ENCODE measurements at places on chromosomes 5 and 9. TPM values are rescaled to one million over a fixed set of nuclear protein-coding genes. Genes with fewer than 3 reads are reported as not detected.

GRCh38 chr5:82849885-82850284 lies 227.3 kb downstream of the TMEM167A start:
- DNase-seq, result no peak

- DNase-seq, result peak; percentile 65
Observed at GRCh38 chr9:133103183-133103986, 17.7 kb downstream of the RALGDS start.

DNA sequence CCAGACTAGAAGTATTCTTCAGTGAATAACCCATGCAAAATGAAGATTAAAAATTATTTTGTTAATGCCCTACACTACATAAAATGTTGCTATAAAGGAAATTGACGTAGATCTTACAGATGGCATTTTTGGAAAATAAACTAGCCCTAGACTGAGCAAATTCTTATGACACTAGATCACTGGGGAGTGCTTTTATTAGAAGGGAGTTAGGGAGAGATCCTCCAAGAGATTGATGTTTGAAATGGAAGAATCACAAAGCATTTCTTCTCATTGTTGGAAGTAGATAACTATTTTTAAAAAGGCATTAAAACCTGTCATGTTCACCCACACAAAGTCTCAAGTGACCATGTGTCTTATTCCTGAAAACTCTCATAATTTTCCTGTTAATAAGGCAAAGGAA lies 351.1 kb upstream of the TLE4 start:
- DNase-seq, result no peak

Gene TYRP1
- not detected for total RNA-seq

GRCh38 chr9:7907551-7908337 lies 108.2 kb upstream of the DMAC1 start:
- no peak for DNase-seq

- peak; percentile 37 for DNase-seq
Observed at GRCh38 chr9:127966416-127967150, 14.2 kb downstream of the EEIG1 start.

Gene TOMM5
- total RNA-seq, result 111 TPM

Gene PRKACG
- not detected for total RNA-seq

Gene SHOC1
- not detected for total RNA-seq

DNA sequence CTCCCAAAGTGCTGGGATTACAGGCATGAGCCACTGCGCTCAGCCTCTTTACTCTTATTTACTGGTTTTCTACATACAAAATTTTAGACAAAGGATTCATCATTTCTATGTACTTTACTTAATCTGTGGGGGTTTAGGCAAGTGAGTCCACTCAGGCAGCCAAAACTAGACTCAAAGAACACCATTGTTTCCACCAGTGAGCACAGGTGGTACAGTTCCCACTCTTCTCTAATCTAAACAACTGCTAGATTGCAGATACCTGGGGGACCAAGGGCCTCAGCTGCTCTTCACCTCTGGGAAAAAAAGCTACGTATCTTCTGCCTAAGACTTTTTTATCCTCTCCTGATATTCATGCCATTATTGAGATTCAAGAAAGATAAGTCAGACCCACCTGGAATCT lies 260.1 kb downstream of the EBF1 start:
- no peak for DNase-seq

DNA sequence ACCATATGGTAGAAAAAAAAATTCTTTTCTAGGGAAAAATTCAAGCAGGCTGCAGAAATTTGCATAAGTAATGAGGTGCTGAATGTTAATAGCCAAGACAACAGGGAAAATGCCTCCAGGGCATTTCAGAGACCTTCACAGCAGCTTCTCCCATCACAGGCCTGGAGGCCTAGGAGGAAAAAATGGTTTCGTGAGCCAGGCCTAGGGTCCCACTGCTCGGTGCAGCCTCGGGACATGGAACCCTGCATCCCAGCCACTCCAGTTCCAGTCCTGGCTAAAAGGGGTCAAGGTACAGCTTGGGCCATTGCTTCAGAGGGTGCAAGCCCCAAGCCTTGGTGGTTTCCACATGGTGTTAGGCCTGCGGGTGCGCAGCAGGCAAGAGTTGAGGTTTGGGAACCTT lies 436.0 kb upstream of the SMC2 start:
- no peak for DNase-seq

DNA sequence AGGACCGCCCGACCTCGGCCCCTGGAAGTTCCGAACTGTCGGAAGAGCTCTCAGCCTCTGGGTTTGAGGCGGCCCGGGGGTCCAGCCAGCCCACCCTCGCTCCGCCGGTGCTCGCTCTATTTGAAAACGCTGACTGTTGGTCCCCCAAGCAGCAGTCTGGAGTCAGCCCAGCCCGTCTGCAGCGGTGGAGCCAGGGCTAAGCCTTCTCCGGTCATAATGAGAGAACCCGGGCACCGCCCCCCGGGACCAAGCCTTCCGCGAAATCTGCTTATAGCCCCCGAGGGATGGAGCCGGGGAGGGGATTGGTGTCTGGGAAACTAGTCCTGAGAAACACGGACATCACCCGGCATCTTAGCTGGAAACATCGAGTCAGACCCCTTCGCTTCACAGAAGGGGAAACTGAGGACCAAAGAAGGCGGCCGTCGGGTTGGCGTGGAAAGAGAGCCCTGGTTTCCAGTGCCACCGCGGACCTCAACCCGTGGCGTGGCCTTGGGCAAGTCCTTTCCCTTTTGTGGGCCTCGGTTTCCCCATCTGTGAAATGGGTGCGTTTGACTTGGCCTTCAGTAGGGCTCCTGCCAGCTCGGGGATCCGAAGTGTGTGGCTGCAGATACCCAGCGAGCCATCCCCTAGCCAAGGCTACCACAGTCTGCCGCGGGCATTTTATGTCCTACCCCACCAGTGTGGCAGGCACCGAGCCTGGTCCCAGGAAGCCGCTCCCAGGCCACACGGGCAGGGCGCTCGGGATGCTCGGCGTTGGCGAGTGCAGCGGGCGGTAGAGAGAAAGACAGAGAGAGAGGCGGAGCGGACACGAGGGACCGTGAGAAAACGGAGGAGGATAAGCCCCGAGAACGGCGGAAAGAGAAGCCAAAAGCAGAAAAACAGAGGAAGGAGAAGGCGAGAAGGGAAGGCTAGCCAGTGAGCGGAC lies 857 bp downstream of the ADAM19 start:
- DNase-seq, result peak; percentile 41

Gene PHF19
- 42.9 TPM for total RNA-seq

Gene C9
- total RNA-seq, result not detected

DNA sequence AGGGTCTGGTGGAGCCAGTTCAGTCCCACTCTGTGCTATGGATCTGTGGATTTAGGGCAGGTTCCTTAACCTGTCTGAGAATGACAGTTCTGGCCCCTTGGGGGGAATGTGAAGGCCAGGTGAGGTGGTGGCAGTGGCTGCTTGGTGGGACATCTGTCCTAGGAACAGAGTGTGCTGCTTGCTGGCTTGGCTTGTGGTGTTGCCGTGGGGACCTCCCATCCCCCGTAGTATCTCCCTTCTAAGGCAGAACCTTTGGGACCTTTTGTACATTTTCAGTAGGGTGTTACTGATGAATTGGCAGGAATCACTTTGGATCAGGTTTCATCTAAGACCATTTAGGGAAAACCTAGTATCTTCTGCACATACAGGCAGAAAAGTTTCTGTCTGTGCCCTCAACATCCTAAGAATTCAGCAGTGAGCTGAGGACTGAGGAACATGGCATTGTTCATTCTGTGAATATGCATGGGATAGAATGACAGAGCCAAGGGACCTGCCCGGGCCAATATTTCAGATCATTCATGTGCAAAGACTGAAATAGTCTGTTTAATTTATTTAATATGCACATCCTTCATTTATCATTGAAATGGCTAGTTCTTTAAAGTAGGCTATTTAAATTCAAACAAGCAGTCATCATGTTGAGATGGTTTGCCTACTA lies 64.6 kb downstream of the WNK2 start:
- no peak for DNase-seq

Gene CDKN2B-AS1
- 1.8 TPM for total RNA-seq

DNA sequence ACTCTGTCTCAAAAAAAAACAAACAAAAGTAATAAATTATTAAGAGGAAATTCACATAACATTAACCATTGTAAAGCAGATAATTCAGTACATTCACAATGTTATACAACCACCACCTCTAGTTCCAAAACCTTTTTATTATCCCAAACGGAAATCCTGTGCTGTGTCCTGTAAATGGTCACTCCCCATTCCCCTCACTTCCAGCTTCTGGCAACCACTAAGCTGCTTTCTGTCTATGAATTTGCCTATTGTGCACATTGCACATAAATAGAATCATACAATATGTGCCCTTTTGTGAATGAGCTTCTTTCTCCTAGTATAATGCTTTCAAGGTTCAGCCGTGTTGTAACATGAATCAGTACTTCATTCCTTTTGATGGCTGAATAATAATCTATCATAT lies 20.8 kb downstream of the C9orf152 start:
- DNase-seq, result no peak

DNA sequence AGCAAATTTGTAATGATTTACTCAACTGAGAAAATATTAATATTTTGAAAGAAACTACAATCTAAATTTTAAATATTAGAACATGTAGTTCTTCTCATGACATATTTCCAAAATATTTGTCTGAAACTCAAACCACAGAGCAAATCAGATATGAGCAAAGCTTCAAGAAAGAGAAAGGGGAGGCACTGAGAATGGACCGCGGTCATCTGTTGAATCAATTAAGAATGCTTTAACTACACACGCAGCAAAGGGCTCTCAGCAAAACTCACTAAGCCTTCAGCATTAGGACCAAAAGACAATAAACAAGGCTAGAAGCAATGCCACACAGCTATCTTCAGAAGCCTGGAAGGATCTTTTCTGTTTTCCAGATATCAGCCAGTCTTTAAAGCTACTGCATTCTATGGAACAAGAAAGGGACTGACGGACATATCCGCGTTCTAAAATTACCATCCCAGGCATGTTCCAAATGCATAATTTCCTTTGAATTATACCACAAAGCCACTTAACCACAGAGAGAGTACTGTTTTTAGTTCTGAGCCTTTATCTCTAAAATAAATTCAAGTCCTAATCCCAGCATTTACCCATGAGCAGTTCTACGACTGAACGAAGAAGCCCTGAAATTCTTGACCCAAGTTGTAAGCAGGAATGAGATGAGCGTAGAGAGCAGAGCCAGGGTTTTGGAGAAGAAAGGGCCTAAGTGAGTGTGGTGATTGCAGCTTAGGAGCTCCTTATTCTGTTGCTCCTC lies 513.5 kb downstream of the AGTPBP1 start:
- no peak for DNase-seq

GRCh38 chr5:133875179-133875578 lies 93.2 kb downstream of the C5orf15 start:
- DNase-seq, result no peak

GRCh38 chr5:142405814-142406395 lies 81.1 kb upstream of the SPRY4 start:
- DNase-seq, result no peak

DNA sequence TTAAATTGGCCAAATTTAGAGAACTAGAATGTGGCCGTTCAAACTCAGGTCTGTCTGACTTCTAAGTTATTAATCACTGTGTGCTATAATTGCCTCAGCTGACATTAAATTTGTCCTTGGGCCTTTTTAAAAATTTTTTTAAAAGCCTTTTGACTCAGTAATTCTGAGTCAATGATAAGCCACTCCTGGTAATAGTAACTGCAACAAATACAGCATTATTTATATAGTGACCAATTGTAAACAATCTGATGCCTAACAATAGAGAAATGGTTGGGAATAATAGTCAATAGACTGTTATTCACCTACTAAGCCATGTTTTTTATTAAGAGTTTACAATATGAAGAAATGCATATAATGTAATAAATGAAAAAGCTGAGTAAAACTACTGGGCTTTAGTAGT lies 70.9 kb upstream of the FSD1L start:
- no peak for DNase-seq

- no peak for DNase-seq
Observed at GRCh38 chr9:134793288-134794188, 87.1 kb upstream of the FCN2 start.

DNA sequence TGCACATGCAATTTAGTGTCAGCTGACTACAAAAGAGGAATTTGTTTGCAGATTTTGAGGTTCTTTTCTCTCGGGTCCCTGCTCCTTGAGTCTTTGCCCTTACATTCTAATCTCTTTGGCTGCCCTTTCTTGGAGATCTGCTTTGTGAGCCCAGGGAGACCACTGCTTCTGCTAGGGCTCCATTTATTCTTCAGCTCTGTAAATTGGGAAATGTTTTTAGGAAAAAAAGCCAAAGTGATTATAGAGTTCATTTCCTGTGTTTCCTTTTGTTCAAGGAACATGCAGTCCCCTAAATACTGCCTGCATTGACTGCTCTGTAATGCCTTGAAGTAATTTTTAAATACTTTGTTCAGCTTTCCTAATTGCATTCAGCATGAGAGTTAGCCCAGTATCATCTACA lies 197.4 kb downstream of the CSNK1G3 start:
- DNase-seq, result no peak

Gene POU5F2
- total RNA-seq, result 6.4 TPM

DNA sequence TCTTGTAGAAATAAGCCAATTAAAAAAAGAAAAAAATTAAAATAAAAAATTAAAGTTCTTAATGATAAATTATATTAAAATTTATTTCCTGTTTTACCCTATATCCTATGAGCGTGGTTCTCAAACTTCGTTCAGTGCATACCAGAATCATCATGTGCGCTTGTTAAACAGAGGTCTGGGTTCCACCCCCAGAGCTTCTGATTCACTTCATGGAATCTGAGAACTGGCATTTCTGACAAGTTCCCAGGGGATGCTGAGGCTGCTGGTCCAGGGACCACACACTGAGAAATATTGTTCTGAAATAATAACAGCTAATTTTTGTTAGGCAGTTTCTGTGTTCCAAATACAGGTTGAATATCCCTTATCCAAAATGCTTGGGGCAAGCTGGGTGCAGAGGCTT lies 79.3 kb downstream of the TMC1 start:
- no peak for DNase-seq

Gene ORM1
- 2.4 TPM for total RNA-seq

Gene KYAT1
- 5.3 TPM for total RNA-seq

- DNase-seq, result no peak
Observed at GRCh38 chr5:42984307-42984706, 55.8 kb downstream of the ANXA2R start.

Gene AFAP1L1
- total RNA-seq, result 26.9 TPM

- no peak for DNase-seq
Observed at GRCh38 chr5:125634216-125634835, 788.9 kb upstream of the GRAMD2B start.

Gene C1QTNF2
- 16.5 TPM for total RNA-seq

Gene MARCHF3
- 6.2 TPM for total RNA-seq

Gene F2RL1
- 2.1 TPM for total RNA-seq

- no peak for DNase-seq
Observed at GRCh38 chr5:130024006-130024405, 119.7 kb downstream of the CHSY3 start.

- no peak for DNase-seq
Observed at GRCh38 chr5:10485142-10485795, 43.6 kb downstream of the ROPN1L start.

GRCh38 chr5:146758938-146759337 lies 119.6 kb downstream of the PPP2R2B start:
- DNase-seq, result no peak

- peak; percentile 28 for DNase-seq
Observed at GRCh38 chr9:86637515-86637914, 283.3 kb upstream of the TUT7 start.

Data from uterus (tissue), 4 donors.